Neural crest cell (in vitro differentiated cells): ENCODE measurements at places on chromosomes 11 and 22. TPM values are rescaled to one million over a fixed set of nuclear protein-coding genes. Genes with fewer than 3 reads are reported as not detected.
A peak's percentile ranks its signal among the peaks of the same experiment; 100 is the strongest.

Gene PGA5
- total RNA-seq: not detected in 2 replicates

- H3K36me3 ChIP-seq: peaks cover 3% of the 10 kb centered on the region
- no peak overlapping the region for H3K27ac ChIP-seq
- DNase-seq: no peak
- no peaks in the 10 kb centered on the region for H3K27me3 ChIP-seq
Measured at GRCh38 chr11:119306373-119306890, 10.5 kb downstream of the MCAM start.

- H3K27me3 ChIP-seq: no peaks in the 10 kb centered on the region
- H3K36me3 ChIP-seq: peaks cover 12% of the 10 kb centered on the region
- no peak for DNase-seq
- H3K27ac ChIP-seq: no peak overlapping the region
Measured at GRCh38 chr22:38712486-38713207, 6.9 kb downstream of the GTPBP1 start.

DNA sequence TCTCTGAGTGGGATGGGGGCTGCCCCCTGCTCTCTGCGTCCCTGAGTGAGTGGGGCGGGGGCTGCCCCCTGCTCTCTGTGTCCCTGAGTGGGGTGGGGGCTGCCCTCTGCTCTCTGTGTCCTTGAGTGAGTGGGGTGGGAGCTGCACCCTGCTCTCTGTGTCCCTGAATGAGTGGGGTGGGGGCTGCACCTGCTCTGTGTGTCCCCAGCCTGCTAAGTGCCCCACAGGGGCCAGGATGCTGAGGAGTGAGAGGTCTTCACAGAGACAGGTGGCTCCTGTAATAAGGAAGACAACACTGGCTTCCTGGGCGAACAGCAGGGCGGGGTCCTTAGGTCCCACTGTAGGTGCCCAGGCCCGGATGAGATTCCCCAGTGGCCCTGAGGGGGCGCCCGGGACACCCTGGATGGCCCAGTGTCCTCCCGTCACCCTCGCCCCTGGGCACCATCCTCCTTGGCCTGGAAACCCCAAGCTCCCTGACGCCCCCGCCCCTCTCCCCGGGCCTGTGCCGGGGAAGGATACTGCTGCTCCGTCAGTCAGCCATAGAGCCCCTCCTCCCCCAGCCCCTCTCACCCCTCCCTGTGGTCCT lies 3.8 kb upstream of the CCDC188 start:
- DNase-seq: peak; percentile 23
- peaks cover 28% of the 10 kb centered on the region for H3K4me1 ChIP-seq
- H3K4me3 ChIP-seq: no peak overlapping the region
- no peaks in the 10 kb centered on the region for H3K36me3 ChIP-seq
- peak overlapping the region; percentile 84 for H3K27ac ChIP-seq

GRCh38 chr11:102850973-102851745 lies 7.8 kb upstream of the MMP3 start:
- H3K27ac ChIP-seq: no peak overlapping the region
- H3K36me3 ChIP-seq: no peaks in the 10 kb centered on the region
- no peak for DNase-seq

DNA sequence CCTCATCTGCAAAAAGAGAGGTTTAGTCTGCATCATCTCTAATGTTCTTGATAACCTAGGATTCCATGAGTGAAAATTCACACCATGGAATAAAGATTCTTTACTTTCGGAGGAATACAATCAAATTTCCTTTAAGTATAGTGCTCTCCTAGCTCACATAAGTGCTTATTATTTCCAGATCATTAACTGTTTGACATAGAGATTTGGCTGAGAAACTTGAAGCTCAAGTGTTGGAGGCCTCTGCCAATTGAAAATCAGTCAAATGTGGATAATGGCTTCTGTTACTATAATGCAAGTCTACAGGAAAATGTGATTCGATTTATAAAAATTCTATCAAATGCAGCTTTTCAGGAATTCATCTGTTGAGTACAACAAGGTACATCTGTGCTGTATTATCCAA lies 144.6 kb downstream of the KIF18A start:
- H3K4me1 ChIP-seq: peaks cover 11% of the 10 kb centered on the region
- H3K27ac ChIP-seq: no peak overlapping the region
- H3K27me3 ChIP-seq: peaks cover 4% of the 10 kb centered on the region
- H3K4me3 ChIP-seq: no peak overlapping the region

Gene SAA4
- total RNA-seq: not detected in 2 replicates

DNA sequence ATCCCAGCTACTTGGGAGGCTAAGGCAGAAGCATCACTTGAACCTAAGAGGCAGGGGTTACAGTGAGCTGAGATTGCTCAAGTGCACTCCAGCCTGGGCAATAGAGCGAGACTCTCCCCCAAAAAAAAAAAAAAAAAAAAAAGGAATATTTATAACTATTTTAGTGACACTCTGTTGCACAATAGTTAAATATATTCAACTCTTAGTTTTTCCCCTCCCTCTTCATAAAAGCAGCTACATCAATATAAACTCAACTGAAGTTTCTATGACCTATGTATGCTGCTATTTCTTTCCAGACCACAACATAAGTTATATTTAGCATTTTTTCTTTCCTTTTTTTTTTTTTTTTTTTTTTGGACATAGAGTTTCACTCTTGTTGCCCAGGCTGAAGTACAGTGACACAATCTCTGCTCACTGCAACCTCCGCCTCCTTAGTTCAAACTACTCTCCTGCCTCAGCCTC lies 19.2 kb downstream of the CELF1 start:
- no peak overlapping the region for H3K27ac ChIP-seq
- DNase-seq: no peak
- no peak overlapping the region for H3K4me3 ChIP-seq
- H3K36me3 ChIP-seq: no peaks in the 10 kb centered on the region

DNA sequence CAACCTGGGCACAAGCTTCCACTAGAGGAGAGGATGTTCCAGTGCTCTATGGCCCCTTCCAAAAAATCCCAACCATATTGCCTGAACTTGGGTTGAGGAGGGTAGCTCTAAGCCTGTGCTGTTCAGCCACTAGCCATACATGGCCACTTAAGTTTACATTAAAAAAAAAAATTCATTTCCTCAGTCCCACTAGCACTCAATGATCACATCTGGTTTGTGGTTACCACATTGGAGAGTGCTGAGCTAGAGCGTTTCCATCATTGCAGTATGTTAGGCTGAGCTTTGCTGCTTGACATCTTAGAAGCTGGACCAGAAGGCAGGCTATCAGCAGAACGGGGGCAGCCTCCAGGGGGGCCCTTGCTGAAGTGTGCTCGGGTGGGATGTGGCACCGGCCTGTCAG lies 43.5 kb upstream of the CYP2D6 start:
- H3K36me3 ChIP-seq: peaks cover 2% of the 10 kb centered on the region
- no peaks in the 10 kb centered on the region for H3K27me3 ChIP-seq
- no peak for DNase-seq
- H3K4me1 ChIP-seq: peaks cover 36% of the 10 kb centered on the region
- no peak overlapping the region for H3K4me3 ChIP-seq
- no peak overlapping the region for H3K27ac ChIP-seq

- H3K27me3 ChIP-seq: no peaks in the 10 kb centered on the region
- H3K36me3 ChIP-seq: no peaks in the 10 kb centered on the region
- no peak for DNase-seq
- H3K4me1 ChIP-seq: no peaks in the 10 kb centered on the region
Measured at GRCh38 chr11:28466506-28466905, 358.3 kb downstream of the METTL15 start.

DNA sequence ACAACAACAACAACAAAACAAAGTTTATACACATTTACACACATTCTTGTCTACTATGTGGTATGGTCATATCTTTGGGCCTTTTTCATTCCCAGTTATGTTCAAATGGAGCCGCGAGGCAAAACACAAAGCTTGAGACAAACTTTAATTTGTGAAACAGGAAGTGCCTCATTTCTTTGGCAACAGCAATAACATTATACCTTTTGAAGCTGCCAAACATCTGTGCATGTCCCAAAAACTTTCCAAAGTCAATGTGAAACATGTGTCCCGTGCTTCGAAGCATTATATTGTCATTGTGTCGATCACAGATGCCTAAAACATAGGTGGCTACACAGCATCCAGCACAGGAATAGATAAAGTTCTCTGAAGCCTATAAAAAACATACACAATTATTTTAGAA lies 25.0 kb upstream of the RPS13 start:
- no peak overlapping the region for H3K27ac ChIP-seq
- no peak for DNase-seq
- H3K27me3 ChIP-seq: no peaks in the 10 kb centered on the region
- no peak overlapping the region for H3K4me3 ChIP-seq
- H3K4me1 ChIP-seq: no peaks in the 10 kb centered on the region

Gene FGF3
- not detected in 2 replicates for total RNA-seq

DNA sequence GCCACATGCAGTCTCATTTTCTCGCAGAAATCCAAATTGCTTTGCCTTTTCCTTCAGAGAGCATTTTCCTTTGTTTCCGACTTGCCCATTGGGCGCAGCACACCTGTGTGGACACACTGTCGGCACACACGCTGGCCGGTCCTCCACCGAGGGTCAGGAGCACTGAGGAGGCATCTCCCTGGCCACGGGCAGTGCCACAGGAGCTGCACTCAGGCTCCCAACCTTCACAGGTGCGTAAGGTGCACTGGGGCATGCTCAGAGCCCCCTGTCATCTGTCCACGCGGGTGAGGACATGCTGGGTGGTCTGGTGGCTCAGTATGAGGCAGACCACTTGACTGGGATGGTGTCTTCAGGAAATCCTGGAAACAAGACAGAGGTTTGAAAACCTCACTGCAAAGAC lies 779.1 kb downstream of the BRD1 start:
- no peaks in the 10 kb centered on the region for H3K36me3 ChIP-seq
- no peak for DNase-seq
- no peak overlapping the region for H3K4me3 ChIP-seq

Gene TYR
- total RNA-seq: not detected in 2 replicates

DNA sequence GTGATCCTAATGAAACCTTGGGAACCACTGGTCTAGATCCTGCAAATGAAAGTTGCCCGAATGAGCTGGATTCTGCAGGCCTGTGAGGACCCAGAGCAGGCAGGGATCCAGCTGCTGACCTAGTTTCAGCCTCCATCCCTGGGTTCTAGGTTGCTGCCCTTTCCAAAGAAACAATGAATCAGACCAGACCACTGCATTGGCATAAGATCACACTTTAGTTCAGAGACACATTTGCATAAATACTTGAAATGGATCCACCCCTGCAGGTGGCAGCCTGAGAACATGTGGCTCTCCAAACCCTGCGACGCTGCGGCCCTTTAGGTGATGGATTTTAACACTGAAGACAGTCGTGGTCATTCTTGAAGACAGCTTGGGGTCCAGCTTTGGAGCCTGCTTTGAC lies 23.7 kb downstream of the ADAMTS8 start:
- H3K27me3 ChIP-seq: peaks cover 14% of the 10 kb centered on the region
- no peaks in the 10 kb centered on the region for H3K36me3 ChIP-seq
- peaks cover 11% of the 10 kb centered on the region for H3K4me1 ChIP-seq
- no peak overlapping the region for H3K4me3 ChIP-seq
- DNase-seq: no peak

- H3K4me1 ChIP-seq: no peaks in the 10 kb centered on the region
- no peak overlapping the region for H3K27ac ChIP-seq
- H3K4me3 ChIP-seq: no peak overlapping the region
- no peak for DNase-seq
Measured at GRCh38 chr22:47374901-47375575, 612.6 kb downstream of the TBC1D22A start.

GRCh38 chr22:46574993-46575910 lies 37.8 kb upstream of the CELSR1 start:
- H3K4me3 ChIP-seq: peak overlapping the region; percentile 79
- DNase-seq: no peak
- no peak overlapping the region for H3K27ac ChIP-seq
- no peaks in the 10 kb centered on the region for H3K36me3 ChIP-seq
- peaks cover 19% of the 10 kb centered on the region for H3K27me3 ChIP-seq

DNA sequence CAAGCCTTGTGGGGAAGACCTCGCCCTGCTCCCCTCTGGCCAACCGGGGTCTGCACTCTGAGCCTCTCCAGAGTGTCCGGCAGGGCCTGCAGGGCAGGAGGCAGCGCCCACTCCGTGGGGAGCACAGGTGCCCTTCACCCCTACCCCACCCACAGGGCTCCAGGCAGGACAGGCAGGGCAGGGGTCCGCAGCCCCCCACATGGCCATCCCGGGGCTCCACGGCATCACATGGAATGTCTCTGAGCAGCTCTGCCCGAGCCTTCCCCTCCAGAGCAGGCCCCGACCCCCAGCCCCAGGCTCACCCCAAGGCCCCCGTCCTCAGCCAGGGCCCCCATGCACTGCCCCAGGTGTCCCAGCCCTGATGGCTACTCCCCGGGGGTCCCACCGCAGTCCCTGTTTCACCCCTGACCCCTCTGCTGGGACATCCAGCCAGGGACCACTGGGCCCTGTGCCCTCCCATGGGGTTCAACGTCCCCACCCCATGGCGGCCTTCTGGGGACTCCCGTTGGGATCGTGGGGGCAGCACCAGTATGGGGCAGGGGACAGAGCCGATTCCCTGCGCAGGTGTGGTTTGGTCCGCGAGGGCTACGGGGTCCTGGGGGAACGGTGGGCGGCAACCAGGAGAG lies 77.7 kb downstream of the BRD1 start:
- no peak overlapping the region for H3K4me3 ChIP-seq
- no peak overlapping the region for H3K27ac ChIP-seq
- peaks cover 8% of the 10 kb centered on the region for H3K27me3 ChIP-seq
- no peak for DNase-seq

DNA sequence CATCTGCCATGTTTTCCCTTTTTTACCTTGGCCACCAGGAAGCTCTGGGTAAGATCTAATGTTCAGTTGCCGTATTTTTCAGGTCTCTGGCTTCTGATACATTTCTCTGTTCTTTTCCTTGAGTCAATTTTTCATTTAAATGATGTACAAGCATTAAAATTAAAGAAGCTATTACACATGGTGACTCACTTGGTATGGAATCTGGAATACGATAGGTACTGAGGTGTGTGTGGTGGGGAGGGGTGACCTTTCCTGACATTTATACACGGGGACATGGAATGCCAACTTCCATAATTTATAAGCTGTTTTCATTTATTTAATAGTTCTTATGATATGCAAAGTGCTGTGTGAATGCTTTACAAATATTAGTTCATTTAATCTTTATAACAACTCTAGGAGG lies 47.8 kb upstream of the ALX4 start:
- no peaks in the 10 kb centered on the region for H3K4me1 ChIP-seq
- no peak overlapping the region for H3K27ac ChIP-seq
- H3K36me3 ChIP-seq: no peaks in the 10 kb centered on the region
- DNase-seq: no peak
- peaks cover 6% of the 10 kb centered on the region for H3K27me3 ChIP-seq

DNA sequence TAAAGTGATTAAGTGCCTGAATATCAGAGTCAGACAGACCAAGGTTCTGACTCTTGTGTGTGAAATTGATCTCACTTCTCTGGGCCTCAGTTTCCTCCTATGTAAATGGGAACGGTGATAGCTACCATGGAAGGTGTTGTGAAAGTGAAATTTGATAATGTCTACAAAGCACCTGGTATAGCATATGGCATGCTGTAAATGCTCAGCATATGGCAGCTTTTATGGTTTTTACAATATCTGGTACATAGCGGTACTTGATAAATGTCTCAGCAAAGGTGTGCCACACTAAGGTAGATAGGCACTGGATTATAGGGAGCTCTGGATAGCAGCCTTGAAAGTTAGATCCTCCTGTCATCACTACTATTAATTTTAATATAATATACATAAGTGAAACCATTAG lies 19.9 kb downstream of the POU2AF2 start:
- peaks cover 6% of the 10 kb centered on the region for H3K27me3 ChIP-seq
- H3K4me3 ChIP-seq: no peak overlapping the region
- H3K36me3 ChIP-seq: no peaks in the 10 kb centered on the region
- peaks cover 4% of the 10 kb centered on the region for H3K4me1 ChIP-seq
- H3K27ac ChIP-seq: no peak overlapping the region

Gene UFD1
- 69.4 and 71.5 TPM in 2 replicates for total RNA-seq
